Globus pallidus (tissue), 1 donor: ENCODE measurements at places on chromosomes 13 and 19.

- DNase-seq = peak; percentile 2
Measured at GRCh38 chr13:105363261-105364190, 1171.9 kb downstream of the EFNB2 start.

DNA sequence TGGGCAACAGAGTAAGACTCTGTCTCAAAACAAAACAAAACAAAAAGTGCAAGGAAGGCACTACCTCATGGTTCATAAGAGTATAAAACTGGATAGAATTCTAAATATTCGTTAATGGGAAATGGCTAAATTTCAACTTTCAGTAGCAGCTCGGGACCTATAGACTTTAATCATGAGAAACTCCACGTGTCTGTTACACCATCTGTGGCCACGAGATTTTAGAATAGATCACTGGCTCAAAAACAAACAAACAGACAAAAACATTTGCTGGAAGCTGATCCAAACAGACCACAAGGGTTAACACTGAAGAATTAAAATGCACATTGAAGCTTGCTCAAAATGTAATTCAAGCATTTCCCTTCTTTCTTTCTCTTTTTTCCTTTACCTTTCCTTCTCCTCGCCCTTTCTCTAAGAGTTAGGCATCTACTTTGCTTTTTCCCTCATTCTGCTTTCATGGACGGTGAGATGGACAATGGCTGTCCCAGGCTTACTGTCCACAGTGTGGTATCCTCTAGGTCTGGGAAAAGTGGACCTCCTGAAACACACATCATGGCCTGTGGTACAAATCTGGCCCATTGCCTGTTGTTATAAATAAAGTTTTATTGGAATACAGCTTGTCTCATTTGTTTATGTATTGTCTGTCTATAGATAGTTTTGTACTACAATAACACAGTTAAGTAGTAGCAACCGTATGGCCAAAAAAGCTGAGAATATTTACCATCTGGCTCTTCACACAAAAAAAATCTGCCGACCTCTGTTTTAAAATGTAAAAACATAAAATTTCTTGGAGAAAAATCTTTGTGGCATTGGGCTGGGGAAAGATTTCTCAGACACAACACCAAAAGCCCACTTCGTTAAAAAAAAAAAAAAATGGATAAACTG, 10.3 kb downstream of the ELAVL1 start:
- DNase-seq = no peak

GRCh38 chr13:46953941-46954340, 57.1 kb upstream of the HTR2A start:
- DNase-seq = no peak

DNA sequence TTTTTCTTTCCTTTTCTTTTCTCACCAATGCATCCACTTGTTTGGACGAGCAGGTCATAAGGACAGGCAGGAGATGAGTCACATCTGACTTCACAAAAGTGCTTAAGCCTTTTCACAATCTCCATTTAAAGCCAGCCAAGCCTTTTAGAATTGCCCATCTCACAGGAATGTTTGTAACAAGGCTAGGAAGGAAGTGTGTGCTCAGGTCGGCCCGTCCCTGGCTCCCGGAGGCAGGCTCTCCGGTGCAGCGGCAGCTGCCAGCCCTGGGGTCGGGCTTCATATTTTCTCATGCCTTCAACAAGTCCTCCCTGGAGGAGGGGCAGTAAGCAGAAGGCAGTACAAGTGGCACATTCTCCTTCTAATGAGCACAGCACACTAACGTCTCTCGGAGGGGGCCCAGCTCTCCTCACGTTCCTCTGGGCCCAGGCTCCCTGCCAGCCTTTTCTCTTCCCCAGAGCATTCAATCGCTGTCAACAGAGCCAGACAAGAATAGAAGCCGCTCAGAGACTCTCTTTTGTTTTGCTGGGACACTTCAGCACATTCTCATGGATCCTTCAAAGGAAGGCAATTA, 180.5 kb downstream of the COL4A1 start:
- DNase-seq = peak; percentile 38
